ENCODE measurements at places on chromosomes 13 and 19. TPM values are rescaled to one million over a fixed set of nuclear protein-coding genes. Genes with fewer than 3 reads are reported as not detected.

DNA sequence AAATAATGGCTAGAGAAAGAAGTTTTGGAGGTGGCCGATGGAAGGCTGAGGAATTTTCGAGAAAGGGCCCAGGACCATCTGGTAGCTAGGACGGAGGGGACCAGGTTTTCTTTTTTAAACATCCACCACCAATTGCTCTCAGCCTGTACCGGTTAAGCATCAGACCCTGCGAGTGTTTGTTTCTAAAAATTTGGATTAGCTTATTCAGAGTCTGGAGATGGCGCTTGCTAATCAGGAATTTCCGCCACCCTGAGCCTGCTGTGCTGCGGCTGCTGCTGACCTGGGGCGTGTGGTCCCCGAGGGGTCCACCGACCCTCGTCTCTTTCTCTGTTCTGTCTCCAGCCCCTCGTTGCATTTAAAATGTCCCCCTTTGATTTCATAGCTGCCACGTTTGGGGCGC is 2.0 kb downstream of the UHRF1 start:
- H3K27ac ChIP-seq, result no peak overlapping the region
- H3K27me3 ChIP-seq, result peaks cover 12% of the 10 kb centered on the region
- H3K4me1 ChIP-seq, result peaks cover 31% of the 10 kb centered on the region
- no peak overlapping the region for H3K4me3 ChIP-seq

DNA sequence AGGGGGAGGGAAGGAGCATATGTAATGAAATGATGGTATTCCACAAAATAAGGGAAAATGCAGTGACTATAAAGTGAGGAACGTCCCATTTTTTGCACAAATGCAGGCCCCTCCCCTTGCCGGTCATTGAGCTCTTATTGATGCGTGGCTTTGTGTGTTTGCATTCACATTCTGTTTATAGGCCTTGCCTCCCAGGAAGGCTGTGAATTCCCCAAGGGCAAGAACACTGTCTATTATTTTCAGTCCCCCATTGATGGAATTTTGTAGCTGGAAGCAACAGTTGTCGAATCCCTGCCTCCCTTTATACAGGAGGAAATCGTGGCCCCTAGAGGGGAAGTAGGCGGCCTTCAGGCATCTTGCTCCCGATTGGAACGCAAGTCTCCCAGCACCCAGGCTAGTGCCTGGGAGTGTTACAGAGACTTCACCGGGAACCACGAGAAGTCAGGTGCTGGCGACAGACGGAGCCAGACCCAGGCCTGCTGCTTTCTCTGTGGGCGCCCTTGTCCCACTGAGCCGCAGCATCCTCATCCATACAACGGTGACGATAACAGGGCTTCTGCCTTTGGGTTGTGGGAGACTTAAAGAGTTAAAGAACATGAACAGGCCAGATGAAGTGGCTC is 6.9 kb downstream of the SBSN start:
- no peaks in the 10 kb centered on the region for H3K36me3 ChIP-seq
- no peak overlapping the region for H3K27ac ChIP-seq
- no peak overlapping the region for H3K4me3 ChIP-seq

GRCh38 chr19:40081411-40081810 is 9.3 kb downstream of the ZNF780A start:
- H3K36me3 ChIP-seq, result peaks cover 94% of the 10 kb centered on the region
- H3K4me1 ChIP-seq, result no peaks in the 10 kb centered on the region
- H3K27me3 ChIP-seq, result no peaks in the 10 kb centered on the region
- no peak for DNase-seq
- H3K4me3 ChIP-seq, result no peak overlapping the region
- no peak overlapping the region for H3K27ac ChIP-seq

Gene CCDC8
- 4.6 TPM for total RNA-seq

Gene KIR3DL1
- not detected for total RNA-seq

Measured in tibial nerve (tissue), 4 donors.